Urinary bladder (tissue), 4 donors: ENCODE measurements at places on chromosomes 12 and 14.

DNA sequence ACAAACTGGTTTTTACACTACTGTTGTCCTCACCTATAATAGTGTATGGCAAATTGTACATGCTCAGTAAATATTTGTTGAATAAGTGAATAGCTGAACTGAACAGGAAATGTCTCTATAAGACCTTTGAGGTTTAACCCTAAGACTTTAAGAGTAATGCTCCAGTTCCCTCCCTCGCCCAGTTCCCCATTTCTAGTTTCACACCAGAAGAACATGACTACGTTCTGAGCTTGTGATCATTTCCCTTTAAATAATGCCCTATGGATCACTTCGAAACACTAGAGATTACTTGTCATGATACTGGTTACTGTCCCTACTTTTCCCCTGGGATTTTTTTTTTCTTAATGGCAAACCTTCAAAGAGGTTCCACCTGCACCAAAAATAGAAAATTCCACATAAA lies 69.3 kb downstream of the PRKD1 start:
- no peak for DNase-seq

- DNase-seq: no peak
These were observed 9.5 kb upstream of the BDKRB1 start for GRCh38 chr14:96246539-96246847.

DNA sequence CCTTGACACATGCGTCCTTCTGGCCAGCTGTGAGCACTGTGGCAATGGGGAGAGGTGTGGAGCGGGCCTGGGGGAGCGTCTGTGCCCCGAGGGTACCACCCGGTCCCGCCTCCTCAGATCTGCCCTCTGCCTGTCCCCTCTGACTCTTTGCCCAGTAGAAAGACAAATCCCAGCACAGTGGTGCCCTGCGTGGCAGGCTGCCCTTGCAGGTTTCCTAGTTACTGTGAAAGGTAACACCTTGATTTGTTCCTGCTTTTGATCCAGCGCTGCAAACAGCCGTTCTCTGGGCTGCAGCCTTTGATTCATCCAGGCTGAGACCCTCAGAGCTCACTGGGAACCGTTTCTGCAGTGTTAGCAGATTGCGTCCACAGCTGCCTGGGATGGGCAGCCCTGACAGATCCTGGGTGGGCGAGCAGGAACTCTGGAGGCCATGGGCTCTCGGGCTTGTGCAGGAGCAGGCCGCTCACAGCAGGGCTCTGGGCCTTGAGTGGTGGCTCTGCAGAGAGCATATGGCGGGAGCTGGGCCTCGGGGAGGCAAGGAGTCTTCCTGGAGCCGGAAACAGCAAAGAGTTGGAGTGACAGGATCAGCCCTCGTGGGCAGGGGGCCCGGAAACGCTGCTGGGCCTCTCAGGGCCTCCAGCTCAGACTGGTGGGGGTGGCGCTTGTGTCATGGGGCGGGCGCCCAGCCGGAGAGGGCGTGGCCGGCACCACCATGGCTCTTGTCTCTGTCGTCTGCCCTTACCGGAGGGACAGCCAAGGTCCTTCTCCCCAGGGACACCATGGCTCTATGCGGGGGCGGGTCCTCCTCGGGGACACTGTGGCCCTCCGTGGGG lies 16.6 kb downstream of the FBRSL1 start:
- peak; percentile 74 for DNase-seq

DNA sequence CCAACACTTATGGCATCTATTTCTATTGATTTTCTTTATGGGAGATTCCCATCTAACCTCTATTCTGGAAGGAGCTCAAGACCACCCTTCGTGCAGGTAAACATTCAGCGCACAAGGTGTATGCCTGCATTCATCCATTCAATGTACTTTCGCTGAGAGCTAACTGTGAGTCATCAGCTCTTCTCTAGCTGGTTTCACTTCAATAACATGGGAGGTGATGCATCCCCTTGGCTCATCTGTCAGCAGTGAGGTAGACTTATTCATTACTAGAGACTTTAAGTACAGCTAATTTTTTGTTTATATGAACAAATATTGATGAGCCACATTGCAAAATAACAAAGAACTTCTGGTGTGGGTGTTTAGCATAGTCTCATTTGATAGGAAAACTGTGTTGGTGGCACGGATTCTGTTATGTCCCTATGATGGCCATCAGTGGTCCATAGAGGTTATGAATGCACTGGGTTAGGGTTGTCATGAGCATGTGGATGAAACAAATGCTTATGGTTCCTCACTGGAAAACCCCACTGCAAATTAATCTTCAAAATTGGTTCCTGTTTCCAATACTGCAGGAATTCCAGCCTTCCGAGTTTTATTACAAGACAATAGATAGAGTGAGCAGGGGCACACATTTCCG lies 1151.0 kb downstream of the BCL11B start:
- no peak for DNase-seq

DNA sequence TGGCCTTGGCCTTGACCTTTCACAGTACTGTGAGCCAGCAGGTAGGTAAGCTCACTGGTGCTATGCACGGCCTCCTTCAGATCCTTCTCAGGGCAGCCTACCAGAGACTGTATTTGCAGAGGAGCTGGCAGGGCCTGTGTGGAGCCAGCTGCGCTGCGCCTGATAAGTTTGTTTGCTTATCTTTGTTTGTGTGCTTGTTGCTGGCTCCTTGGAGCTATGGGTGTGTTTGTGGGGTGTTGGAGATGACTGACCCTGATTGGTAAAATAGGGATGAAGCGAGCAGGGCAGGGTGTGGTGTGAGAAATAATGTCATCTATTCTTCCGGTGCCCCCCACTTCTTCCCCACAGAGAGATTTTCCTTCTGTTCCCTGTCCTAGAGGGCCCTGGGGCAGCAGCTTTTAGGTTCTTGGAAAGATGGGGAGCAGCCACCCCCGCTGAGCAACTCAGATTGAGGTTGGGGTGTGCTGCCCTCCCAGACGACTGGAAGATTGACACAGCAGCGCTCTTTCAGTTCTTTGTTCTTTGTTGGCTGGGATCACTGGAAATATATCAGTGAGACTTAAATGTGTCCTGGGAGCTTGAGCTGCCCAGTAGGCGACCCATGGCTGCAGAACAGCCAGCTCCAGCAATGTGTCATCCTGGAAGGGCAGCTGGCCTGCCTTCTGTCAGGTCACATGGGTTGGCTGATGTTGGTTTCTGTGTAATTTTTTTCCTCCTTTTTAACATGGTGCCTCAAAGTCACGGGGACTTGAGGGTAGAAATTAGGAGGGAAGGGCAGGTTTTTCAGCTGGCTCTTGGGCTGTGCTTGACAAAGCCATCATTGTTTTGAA lies 19.6 kb downstream of the MLXIP start:
- no peak for DNase-seq

GRCh38 chr14:36224176-36224575 lies 47.7 kb upstream of the PTCSC3 start:
- no peak for DNase-seq

DNA sequence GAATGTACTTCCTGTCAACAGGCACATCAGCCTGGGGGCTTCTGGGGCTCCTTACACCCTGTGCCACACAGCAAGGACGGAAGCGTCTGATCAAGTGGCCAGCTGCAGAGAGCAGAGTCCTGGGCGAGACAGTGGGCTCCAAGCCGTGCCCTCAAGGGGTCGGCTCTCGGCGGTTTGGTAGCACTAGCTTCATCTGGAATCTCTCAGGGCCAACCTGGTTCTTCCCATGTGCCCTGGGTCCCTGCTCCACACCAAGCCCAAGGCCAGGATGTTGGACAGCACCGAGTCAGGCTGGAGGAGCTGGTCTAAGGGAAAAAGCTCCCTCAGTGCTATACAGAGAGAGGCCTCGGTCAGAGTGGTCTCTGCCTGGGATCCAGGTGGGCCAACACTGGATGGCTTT lies 20.5 kb downstream of the DIO3 start:
- no peak for DNase-seq
